ENCODE measurements at places on chromosomes 6 and 20. TPM values are rescaled to one million over a fixed set of nuclear protein-coding genes. Genes with fewer than 3 reads are reported as not detected.
A peak's percentile ranks its signal among the peaks of the same experiment; 100 is the strongest.

The DEFB124 gene
- total RNA-seq: not detected

The IL17A gene
- not detected for total RNA-seq

The NKX2-4 gene
- total RNA-seq: not detected

GRCh38 chr6:44833248-44833647 lies 445.7 kb downstream of the CDC5L start:
- H3K4me1 ChIP-seq: no peaks in the 10 kb centered on the region
- H3K27me3 ChIP-seq: no peaks in the 10 kb centered on the region
- no peak for DNase-seq
- no peak overlapping the region for H3K27ac ChIP-seq
- H3K36me3 ChIP-seq: no peaks in the 10 kb centered on the region

The ZKSCAN8 gene
- total RNA-seq: 33.8 TPM

DNA sequence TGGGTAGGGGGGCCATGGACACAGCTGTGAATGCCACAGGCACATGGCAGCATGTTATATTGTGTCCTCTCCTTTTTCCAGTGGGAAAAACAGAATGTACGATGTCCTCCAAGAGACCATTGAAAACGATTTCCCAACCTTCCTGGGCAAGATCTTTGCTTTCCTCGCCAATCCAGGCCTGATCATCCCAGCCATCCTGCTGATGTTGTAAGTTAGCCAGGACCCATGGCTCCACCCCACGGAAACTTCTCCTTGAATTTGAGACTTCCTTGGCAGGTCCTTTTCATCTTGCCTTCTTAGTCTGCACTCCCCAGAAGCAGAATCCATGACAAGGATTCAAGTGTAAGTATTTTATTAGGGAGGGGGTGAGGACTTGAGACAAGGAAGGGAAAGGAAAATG lies 28.2 kb upstream of the NOP56 start:
- H3K27ac ChIP-seq: peak overlapping the region; percentile 76
- no peak overlapping the region for H3K4me3 ChIP-seq
- no peak for DNase-seq
- no peaks in the 10 kb centered on the region for H3K4me1 ChIP-seq
- H3K36me3 ChIP-seq: no peaks in the 10 kb centered on the region

DNA sequence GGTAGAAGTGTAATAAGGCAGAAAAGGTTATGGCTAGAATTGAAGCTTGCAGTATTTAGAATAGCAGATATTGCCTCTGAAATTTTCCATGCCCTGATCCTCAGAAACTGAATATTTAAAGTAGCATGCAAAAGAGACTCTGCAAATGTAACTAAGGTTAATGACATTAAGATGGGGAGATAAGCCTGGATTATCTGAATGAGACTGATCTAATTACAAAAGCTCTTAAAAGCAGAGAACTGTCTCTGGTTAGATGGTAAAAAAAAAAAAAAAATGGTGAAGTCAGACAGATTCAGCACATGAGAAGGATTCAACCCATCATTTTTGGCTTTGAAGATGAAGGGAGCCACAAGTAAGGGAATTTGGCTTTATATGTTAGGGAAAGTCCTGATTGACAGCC lies 503.7 kb upstream of the IRAK1BP1 start:
- no peak for DNase-seq
- H3K36me3 ChIP-seq: no peaks in the 10 kb centered on the region

GRCh38 chr6:169326067-169326799 lies 72.6 kb upstream of the THBS2 start:
- no peaks in the 10 kb centered on the region for H3K27me3 ChIP-seq
- no peak overlapping the region for H3K4me3 ChIP-seq
- no peak for DNase-seq
- H3K4me1 ChIP-seq: no peaks in the 10 kb centered on the region
- no peaks in the 10 kb centered on the region for H3K36me3 ChIP-seq

DNA sequence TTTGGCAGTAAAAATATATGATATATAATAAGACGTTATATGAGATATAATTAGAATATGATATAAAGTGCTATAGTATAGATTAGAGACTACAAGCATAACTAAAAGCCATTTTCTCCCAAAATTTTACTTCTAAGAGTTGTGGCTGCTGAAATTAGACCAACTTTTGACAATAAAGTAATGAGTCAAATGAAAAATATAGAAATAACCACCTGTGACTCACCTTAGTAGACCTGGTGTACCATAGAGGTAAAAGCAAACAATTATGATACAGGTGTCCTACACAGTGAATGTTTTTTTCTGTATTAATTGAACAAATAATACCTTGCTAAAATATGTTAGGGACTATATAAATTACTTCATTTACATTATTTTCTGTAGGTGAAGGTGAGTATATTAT lies 482.9 kb upstream of the MAN1A1 start:
- no peak overlapping the region for H3K4me3 ChIP-seq
- H3K36me3 ChIP-seq: no peaks in the 10 kb centered on the region
- no peak for DNase-seq
- H3K4me1 ChIP-seq: no peaks in the 10 kb centered on the region
- H3K27ac ChIP-seq: no peak overlapping the region
- H3K27me3 ChIP-seq: no peaks in the 10 kb centered on the region

- H3K4me1 ChIP-seq: no peaks in the 10 kb centered on the region
- H3K27me3 ChIP-seq: no peaks in the 10 kb centered on the region
- no peak for DNase-seq
- no peak overlapping the region for H3K27ac ChIP-seq
- H3K36me3 ChIP-seq: no peaks in the 10 kb centered on the region
Measured at GRCh38 chr6:48136856-48137255, 25.9 kb upstream of the PTCHD4 start.

GRCh38 chr6:136864676-136865075 lies 42.3 kb downstream of the PEX7 start:
- no peaks in the 10 kb centered on the region for H3K27me3 ChIP-seq
- no peak overlapping the region for H3K4me3 ChIP-seq
- H3K36me3 ChIP-seq: no peaks in the 10 kb centered on the region
- H3K4me1 ChIP-seq: no peaks in the 10 kb centered on the region
- no peak for DNase-seq

The FAM217A gene
- total RNA-seq: not detected

- no peak overlapping the region for H3K4me3 ChIP-seq
- DNase-seq: no peak
- H3K27ac ChIP-seq: no peak overlapping the region
- H3K4me1 ChIP-seq: no peaks in the 10 kb centered on the region
- no peaks in the 10 kb centered on the region for H3K27me3 ChIP-seq
Measured at GRCh38 chr6:135231469-135231844, 50.3 kb downstream of the MYB start.

GRCh38 chr20:51077686-51078060 lies 54.8 kb upstream of the KCNG1 start:
- H3K27ac ChIP-seq: no peak overlapping the region
- no peaks in the 10 kb centered on the region for H3K27me3 ChIP-seq
- no peaks in the 10 kb centered on the region for H3K36me3 ChIP-seq
- H3K4me1 ChIP-seq: no peaks in the 10 kb centered on the region

DNA sequence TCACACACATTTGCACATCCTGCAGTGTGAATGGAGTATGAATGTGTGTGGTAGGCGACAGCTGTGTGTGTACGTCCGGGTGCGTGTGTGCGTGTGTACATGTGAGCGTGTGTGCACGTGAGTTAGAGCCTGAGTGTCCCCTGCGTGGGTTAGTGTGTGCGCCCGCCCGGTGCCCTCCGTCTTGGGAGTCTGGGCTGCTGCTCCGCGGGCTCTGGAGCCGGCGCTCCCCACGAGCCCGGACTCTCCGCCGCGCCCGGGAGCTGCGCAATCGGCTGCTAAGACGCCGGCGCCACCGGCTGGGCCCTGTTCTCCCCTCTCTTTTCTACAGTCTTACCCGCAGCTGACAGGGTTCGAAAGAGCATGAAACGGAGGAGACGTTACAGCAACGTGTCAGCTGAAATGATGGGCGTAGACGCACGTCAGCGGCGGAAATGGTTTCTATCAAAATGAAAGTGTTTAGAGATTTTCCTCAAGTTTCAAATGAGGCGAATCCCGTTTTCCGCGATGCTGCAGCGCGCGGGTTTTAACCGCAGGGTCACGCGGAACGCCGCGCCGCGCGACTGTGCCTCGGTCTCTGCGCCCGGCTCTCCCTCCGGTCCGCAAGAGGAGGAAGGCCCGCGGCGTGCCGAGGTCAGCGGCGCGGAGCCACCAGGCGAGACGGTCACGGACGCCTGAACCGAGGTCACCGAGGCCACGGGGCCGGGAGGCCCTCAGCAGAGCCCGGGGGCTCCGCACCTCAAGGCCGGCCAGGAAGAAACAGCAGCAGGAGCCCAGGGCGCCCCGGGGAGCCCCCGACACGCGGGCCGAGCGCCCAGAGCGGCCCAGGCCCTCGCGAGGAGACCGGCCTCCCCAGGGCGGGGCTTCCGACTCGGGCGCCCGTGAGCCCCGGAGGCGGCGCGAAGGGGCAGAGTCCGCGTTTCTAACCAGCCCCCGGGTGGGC lies 95.3 kb upstream of the BHLHE23 start:
- peak overlapping the region; percentile 66 for H3K4me3 ChIP-seq
- H3K27ac ChIP-seq: no peak overlapping the region
- H3K27me3 ChIP-seq: peaks cover 40% of the 10 kb centered on the region
- no peak for DNase-seq
- H3K4me1 ChIP-seq: no peaks in the 10 kb centered on the region
- no peaks in the 10 kb centered on the region for H3K36me3 ChIP-seq

The GLYATL3 gene
- not detected for total RNA-seq

DNA sequence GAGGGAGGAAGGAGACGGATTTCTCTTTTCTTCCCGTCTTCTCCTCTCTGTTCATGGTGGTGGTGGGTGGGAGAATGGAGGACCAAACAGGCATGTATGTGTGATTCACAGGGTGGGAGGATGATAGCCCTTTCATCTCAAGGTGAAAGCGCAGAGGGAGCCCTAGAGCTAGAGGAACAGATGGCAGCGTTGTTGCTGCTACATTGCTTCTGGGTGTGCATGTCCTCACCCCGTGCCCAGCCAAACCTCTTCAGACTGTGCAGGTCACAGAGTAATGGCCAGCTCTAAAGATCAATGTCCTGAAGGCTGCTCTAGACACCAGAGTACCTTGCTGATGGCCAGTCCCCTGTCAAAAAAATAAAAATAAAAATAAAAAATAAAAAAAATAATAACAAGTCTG lies 301.8 kb downstream of the TBC1D7 start:
- no peaks in the 10 kb centered on the region for H3K4me1 ChIP-seq
- H3K27me3 ChIP-seq: no peaks in the 10 kb centered on the region
- no peaks in the 10 kb centered on the region for H3K36me3 ChIP-seq
- no peak for DNase-seq

DNA sequence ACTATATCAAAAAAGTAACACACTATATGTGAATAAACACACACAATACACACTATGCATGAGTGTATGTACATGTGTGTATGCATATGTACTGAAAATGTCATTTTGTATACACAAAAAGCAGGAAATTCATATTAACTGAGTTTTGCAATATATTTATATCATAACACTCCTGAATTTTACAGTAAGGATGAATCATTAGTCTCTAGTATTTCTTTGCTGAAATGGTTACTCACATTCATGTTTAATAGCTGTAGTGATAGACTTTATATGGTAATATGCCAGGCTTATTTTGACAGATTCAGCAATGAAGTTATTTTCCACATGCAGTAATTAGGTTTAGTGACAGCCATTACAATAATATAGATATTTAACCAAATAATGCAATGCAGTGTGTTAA lies 1216.2 kb upstream of the CITED2 start:
- H3K36me3 ChIP-seq: no peaks in the 10 kb centered on the region
- H3K27ac ChIP-seq: no peak overlapping the region
- H3K4me3 ChIP-seq: no peak overlapping the region
- H3K27me3 ChIP-seq: no peaks in the 10 kb centered on the region
- H3K4me1 ChIP-seq: no peaks in the 10 kb centered on the region

DNA sequence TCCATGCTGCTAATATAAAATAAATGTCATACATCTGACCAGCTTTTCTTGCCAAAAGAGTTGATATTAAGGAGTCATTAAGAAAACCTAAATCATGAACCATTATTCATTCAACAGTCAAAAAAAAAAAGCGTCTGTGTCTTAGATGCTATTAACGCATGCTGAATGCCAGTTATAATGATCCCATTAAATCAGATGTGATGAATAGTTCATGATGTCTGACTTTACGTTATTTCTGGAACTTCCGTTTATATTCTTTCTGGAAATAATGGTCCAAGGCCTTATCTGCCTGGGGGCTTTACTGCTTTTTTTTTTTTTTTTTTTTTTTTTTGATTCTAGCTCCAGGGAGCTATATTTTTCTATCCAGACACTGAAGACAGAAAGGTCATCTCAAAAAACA lies 877.1 kb downstream of the HACE1 start:
- H3K4me3 ChIP-seq: no peak overlapping the region
- H3K27ac ChIP-seq: no peak overlapping the region
- no peaks in the 10 kb centered on the region for H3K4me1 ChIP-seq
- H3K36me3 ChIP-seq: no peaks in the 10 kb centered on the region

The TINAG gene
- not detected for total RNA-seq

GRCh38 chr6:84516154-84516553 lies 248.2 kb downstream of the TBX18 start:
- H3K27me3 ChIP-seq: no peaks in the 10 kb centered on the region
- DNase-seq: no peak
- H3K36me3 ChIP-seq: no peaks in the 10 kb centered on the region
- no peaks in the 10 kb centered on the region for H3K4me1 ChIP-seq

DNA sequence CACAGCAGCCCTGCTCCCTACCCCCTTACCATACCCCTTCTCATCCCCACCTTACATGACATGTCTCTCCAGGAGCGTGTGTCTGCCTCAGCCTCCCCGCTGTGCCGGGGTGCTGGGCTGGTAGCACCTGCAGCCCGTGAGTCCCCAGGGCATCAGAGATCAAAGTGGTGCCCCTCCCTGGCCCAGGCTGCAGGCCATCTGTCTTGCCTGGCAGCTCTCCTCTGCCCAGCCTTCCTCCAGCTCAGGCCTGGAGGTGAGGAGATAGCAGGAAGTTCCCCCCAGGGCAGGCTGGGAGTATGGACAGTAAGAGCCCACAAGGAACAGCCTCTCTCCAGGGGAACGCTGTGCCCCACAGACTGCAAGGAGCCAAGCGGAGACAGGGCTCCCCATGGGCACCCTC lies 35.3 kb downstream of the GRM4 start:
- no peaks in the 10 kb centered on the region for H3K36me3 ChIP-seq
- H3K4me3 ChIP-seq: no peak overlapping the region
- H3K4me1 ChIP-seq: no peaks in the 10 kb centered on the region
- no peaks in the 10 kb centered on the region for H3K27me3 ChIP-seq
- no peak overlapping the region for H3K27ac ChIP-seq

The C20orf202 gene
- total RNA-seq: 0.33 TPM

DNA sequence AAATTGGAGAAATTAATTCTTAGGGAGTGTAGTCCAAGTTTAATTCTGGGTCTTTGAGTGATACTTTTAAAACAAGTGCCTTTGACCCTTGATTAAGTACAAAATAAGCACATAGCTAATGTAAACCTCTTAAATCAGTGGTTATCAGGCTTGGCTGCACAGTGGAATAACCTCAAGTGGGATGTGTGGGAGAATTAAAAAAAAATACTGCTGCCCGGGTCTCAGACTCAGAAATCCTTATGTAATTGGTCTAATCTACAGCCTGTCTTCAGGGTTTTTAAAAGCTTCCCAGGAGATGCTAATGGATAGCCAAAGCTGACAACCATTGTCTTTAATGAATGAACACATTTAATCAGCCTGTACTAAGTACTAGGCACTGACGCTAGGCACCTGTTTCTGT lies 28.5 kb upstream of the TMEM14A start:
- no peaks in the 10 kb centered on the region for H3K36me3 ChIP-seq
- no peak overlapping the region for H3K4me3 ChIP-seq
- H3K27ac ChIP-seq: no peak overlapping the region
- H3K27me3 ChIP-seq: no peaks in the 10 kb centered on the region

The AHCY gene
- 105 TPM for total RNA-seq

Measured in breast epithelium (tissue), 4 donors.